ENCODE measurements at places on chromosomes 5 and 9. TPM values are rescaled to one million over a fixed set of nuclear protein-coding genes. Genes with fewer than 3 reads are reported as not detected.
A peak's percentile ranks its signal among the peaks of the same experiment; 100 is the strongest.

The FAM193B gene
- 93.7 TPM for total RNA-seq

The EPB41L4A gene
- total RNA-seq, result 21.9 TPM

The ORM2 gene
- 4.7 TPM for total RNA-seq

The DEPDC1B gene
- total RNA-seq, result 0.91 TPM

The ROR2 gene
- total RNA-seq, result 3.5 TPM

The ALDOB gene
- total RNA-seq, result not detected

DNA sequence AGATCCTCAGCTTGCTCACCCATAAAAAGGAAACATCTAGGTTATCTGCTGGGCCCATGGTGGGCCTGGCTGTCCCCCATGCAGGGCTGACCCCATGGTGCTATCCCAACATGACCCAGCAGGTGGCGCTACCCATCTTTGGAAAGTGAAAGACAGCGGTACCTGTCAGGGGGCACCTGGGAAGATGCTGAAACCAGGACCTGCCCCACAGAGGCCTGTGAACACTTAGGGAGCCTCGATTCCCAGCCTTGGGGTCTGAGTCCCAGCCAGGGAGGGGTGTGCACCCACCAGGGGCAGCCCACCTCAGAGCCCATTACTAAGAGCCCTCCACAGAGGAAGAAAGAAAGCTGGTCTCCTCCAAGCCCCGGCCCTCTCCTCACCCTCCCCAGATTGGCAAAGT is 46.6 kb upstream of the IPPK start:
- DNase-seq, result no peak

GRCh38 chr9:124621371-124622328 is 114.5 kb upstream of the NR5A1 start:
- DNase-seq, result no peak

- DNase-seq, result no peak
These were observed 315.2 kb upstream of the CDH6 start for GRCh38 chr5:30878296-30878695.

DNA sequence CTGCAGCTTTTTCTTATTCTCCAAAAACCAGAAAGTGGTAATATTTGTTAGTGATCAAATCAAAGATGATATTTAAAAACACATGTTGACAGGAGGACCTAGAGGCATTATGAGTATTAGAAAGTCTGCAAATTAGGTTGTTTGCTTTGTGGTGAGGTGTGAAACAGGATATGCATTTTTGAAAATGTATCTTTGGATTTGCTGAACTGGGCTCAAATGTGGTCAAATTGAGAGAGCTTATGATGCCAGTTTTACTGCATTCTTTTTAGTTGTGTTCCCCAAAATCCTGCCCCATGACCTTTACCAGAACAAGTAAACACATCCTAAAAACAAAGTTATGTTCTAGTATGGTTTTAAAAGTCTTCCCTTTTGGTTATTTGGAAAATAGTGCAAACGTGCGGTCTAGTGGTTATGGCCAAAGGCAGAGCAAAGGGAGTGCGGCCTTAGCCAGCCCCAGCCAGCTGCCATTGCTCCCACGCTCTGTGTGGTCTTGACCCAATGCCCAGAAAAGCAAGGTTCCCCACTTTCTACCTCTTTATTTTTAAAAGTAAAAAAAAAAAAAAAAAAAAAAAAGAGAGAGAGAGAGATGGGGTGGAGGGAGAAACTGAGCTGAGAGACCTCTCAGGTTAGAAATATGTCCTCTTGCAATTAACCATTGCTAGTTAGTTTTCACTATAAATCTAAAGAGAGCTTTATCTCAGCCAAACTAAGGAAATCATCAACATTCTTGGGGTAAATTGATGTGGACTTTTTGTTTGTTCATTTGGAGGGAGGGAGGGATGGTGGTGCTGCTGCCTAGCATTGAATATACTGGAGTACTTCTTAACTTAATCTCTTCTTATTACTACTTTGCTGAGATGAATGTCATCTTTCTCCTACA is 176.6 kb downstream of the ARHGAP26 start:
- peak; percentile 6 for DNase-seq

GRCh38 chr5:157303667-157304327 is 37.9 kb downstream of the CYFIP2 start:
- no peak for DNase-seq

- no peak for DNase-seq
These were observed 126.1 kb upstream of the PAPPA start for GRCh38 chr9:116027511-116027910.

DNA sequence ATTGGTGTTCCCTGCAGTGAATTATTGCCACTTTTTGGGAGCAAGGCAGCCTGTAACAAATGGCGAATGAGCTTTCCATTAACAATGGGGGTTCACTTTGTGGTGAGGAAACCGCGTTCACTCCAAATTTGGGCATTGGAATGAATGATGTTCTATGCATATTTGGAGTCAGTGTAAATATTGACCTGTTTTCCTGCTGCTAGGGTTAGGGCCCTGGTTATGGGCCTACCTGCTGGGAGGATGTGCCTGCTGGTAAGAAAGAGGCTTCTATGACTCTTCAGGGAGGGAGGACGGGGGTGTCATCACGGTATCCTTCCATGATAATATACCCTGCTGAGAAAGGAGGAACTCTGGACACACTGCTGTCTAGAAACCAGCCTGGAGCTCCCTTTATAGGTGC is 29.0 kb downstream of the C9orf50 start:
- DNase-seq, result no peak

DNA sequence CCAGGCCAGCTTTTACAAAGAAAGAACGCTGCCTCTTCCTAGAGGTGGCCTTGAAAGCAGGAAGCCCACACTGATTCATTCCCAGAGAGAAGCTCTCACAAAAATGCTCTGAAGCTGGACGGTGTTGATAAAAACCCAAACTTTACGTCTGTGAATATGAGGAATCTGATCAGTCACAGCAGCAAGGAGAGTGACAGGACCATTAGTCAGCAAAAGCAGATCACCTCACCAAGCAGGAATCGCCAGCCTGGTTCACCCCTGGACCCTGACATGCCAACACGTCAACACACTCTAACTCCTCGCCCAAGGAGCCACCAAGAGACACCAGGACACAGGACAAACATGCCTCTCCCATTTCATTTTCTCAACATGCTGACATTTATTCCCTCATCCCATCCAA is 70.6 kb upstream of the ZNF622 start:
- DNase-seq, result no peak

DNA sequence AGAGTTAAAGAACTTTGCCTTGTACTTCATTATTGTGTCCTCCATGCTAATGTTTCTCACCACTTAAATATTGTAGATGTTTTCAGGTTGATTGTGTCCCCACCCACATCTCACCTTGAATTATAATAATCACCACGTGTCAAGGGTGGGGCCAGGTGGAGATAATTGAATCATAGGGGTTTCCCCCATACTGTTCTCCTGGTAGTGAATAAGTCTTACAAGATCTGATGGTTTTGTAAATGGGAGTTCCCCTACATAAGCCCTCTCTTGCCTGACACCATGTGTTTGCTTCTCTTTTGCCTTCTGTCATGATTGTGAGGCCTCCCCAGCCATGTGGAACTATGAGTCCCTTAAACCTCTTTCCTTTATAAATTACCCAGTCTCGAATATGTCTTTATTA is 248.3 kb downstream of the FBXL7 start:
- DNase-seq, result no peak

GRCh38 chr5:178785999-178786398 is 55.5 kb upstream of the ZNF354A start:
- no peak for DNase-seq
